ENCODE measurements at places on chromosomes 5 and 9.

DNA sequence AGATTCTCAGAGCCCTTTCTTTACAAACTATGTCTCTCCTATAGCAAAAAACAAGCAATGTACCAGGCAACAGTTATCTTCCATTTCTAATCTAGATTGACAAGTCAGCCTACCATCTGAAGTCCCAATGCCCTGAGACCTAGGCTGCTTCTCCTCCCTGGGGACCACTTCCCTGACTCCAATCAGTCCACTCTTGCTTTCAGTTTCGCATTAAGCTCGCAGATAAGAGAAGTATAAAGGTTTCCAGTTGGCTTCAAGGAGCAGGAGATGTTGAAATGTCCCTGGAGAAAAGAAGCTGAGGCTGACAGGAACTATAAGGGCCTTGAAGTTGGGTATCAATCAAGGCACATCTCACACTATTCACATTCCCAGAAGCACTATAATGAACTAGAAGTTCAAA, 32.3 kb downstream of the ERP44 start:
- DNase-seq, result peak; percentile 24

GRCh38 chr5:73558950-73559349, 6.5 kb downstream of the ANKRA2 start:
- no peak for DNase-seq

GRCh38 chr5:62483556-62483955, 71.0 kb downstream of the IPO11 start:
- no peak for DNase-seq

DNA sequence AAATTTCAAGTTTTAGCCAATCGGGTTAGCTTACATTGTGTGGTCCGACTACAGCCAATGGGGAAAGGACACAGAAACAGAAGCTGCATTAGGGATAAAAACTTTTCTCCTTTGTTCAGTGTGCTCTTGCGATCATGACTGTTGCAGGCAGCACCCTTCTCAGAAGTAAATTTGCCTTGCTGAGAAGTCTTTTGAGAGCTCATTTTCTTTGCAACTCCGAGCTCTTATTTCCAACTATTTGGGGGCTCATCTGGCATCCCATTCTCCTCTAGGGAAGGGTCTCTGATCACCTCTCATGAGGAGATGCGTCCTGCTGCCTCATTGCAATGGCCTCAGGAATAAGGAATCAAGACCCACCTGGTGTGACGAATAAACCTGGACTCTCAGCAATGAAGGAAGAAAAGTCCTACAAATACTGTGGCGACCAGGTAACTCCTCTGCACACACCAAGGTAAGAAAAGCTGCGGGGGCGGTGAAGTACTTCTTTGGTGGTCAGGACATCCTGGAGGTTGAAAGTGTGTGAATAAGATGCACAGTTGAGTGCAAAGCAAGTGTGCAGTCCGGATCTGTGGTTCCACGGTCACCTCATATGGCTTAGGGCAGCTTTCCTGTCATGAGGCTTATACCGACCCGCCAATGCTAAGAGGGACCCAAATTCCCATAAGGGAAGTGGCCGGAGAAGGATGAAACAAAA, 20.4 kb downstream of the CNOT8 start:
- DNase-seq, result no peak

- DNase-seq, result no peak
These were observed 74.3 kb upstream of the TGFBR1 start for GRCh38 chr9:99030610-99031109.

DNA sequence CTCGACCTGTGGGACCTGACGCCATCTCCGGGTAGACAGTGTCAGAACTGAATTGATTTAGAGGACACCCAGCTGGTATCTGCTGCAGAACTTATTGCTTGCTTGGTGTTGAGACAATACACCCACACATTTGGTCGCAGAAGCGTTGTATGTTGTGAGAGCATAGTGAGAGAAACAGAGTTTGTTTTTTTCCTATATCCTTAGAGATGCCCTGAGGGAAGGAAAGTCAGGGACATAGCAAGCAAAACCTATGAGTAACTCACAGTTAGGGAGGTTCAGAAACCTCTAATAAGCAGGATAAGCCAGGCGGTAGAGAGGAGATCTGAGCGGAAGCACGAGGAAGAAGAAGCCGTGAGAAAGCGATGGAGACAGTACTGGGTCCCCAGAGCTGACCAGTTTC, 59.8 kb downstream of the PTCD2 start:
- DNase-seq, result no peak

- DNase-seq, result no peak
These were observed 10.2 kb downstream of the FOXI1 start for GRCh38 chr5:170115925-170116324.

DNA sequence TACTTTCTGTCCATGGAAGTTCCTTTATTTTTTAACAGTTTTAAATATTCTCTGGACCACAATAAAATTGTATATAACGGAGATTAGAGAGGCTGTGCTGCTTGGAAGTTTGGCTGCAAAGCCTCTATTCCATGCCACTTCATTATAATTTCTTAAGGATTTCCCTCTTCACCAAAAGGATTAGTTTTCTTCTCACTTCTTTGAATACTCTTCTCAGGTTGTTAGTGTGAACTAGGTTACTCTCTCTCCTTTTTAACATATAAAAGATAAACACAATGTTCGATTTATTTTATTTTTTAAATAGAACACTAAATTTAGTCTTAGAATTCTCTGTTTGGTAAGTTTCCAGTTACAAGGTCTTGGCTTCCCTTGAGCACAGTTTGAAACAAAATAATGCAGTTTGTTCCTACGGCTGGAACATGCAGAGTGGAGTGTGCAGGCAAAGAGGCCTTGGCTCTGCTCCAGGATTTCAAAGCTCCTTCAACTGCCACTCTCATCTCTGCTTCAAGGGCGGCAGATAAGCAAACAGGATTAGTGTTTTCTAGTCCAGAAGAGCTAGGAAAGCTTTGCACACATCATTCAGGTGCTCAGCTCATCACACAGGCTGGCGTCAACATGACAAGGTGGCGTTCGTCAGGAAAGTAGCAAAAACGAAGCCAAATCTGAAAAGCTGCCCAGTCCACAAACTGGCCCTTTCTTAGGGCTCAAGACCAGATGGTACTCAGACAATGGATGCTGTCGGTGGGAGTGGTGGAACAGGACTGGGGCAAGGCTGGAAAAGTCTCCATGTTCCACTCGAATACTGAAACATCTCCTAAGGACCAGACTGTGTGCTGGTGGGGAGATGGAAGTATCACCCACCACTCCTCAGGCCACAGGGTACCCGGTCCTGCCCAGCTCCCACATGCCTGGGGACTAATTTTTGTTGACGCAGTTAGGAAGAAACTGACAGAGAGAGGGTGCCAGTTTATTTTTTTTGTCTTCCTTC, 286.6 kb downstream of the CRB2 start:
- DNase-seq, result no peak

DNA sequence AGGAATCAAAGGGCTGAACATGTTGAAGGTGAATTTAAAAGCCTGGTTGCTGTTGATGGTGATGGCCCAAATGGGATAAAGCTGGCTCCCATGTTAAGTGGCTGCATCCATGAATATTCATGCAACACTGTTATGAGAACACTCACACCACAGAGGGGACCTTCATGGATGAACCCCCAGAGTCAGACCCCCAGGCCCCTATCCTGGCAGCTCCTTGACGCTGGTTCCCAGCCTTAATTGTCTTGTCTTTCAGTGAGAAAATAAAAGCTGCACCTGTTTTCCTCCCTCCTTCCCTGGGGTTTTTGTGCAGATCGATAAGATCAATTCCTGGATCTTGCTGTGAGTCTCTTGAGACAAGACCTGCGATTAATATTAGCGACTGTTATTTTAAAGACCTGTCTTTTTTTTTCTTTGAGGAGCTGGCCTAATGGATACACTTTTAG, 371.7 kb downstream of the ICE1 start:
- DNase-seq, result no peak

DNA sequence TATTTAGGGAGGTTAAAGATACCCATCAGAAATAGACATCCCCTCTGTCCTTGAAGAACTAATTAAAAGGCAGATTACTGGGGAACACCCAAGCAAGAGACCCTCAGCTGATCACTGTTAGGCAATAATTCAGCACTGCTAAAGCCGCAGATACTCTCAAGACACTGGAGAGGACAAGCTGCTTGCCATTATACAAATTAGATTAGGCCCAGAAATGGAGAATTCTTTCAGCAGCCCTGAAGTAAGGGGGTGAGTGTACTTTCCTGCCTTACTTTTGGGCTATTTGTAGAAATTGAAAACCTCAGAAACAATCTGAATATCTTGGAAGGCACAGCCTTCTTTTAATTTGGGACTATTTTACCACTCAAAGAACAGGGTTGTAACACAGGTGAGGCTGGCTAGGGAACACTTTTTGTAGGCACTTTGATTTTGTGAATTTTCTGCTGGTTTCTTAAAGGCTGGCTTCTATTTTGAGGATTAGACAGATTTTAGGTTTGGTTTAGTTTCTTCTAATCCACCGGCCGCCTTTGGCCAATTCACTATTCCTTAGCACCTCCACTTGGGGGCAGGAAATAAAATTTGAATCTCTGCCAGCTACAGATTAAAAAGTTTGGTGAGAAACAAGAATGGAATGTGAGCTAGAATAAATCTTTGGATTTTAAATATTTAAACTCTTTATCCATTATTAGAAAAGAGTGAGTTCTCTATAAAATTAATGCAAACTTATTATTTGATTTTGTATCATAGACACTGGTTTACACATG, 106.0 kb downstream of the SMARCA2 start:
- DNase-seq, result peak; percentile 22

DNA sequence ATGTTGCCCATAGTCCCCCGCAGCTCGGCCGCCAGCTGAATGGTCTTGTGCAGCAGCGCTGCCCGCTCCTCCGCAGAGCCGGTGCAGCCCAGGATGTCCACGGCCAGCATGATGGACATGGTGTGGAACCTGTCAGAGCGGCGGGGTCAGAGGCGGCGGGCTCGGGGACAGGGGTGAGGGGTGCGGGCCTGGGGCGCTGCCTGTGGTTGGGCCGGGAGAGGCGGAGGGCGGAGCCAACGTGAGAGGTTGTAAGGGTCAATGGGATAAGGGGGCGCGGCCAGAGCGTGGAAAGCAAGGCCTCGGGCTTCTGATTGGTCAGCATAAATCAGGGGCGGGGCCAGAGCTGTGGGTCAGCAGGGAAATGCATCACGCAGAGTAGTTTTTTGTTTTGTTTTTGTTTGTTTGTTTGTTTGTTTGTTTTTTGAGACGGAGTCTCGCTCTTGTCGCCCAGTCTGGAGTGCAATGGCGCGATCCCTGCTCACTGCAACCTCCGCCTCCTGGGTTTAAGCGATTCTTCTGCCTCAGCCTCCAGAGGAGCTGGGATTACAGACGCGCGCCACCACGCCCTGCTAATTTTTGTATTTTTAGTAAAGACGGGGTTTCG, 6.8 kb upstream of the TOR2A start:
- DNase-seq, result peak; percentile 67

DNA sequence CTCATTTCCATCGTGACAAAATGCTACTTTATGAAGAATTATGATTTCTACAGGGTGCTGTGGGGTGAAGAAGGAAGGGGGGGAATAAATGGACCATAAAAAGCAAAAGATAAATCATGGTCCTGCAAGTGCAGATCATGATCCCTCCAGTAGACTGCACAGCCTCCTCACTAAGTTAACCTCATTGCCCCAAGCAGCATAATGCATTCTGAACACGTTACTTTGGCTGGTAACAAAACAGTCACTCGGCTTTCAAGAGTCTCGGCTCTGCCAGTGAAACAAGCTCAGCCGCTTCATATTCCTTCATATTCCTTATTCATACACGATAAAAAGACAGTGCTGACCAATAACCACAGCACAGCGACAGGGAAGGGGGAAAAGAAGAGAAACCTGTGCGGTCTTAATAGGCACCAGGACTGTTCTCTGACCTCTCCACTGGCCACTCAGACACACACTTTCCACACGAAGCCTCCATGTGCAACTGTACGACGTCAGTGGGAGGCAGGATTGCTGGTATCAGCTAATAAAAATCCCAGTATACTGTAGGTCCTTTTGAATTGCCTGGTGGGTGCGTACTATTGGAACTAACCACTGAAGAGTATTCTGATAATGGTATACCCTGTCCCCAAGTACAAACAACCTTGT, 60.5 kb downstream of the ANKH start:
- DNase-seq, result no peak

DNA sequence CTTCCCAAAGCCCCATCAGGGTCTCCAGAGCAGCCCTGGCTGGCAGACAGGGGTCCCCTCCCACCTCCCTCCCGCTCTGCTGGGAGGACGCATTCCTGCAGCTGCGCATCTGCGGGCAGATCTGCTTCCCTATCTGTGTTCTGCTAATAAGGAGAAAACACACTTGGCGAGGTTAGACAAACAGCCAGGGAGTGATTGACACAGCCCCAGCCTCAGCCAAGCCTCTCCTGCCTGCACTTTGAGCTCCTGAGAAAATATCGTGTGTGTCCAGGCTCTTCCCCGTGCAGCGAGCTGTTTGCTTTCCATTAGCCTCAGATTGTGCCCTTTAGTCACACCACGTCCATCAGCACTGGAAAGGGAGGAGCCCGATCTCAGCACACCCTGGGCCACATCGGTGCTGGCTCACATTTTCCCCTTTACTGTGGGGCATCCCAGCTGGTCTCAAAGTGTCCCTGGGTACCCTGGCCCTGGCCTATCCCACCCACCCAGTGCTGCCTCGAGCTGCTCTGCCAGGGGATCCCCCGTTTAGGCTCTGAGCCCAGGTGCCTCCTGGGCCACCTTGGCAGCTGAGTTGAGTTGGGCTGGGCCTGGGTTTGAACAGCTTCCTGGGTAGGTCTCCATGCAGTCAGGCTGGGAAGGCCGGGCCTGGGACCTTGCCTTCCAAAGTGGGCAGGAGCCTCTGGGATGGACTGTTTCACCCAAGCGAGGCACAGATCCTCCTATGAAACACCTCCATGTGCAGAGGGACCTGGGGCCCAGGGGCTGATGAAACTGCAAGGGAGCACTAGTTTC, 61.1 kb downstream of the BARX1 start:
- no peak for DNase-seq

DNA sequence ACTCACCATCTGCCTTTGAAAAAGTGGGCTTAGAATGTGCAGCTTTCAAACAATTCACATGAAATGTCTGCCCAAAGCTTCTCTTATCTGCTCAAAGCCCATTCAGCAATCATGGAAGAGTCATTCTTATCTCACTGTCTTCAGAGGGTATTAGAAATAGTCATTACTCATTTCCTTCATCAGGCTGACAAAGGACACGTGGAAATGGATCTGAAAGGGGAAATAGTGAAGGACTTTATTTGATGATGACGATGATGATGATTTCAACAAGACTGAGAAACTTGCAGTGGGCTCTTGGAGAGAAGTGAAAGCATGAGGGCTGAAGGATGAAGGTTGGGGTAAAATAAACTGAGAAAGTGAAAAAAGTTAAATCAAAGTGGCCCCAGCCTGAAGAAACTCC, 194.3 kb downstream of the SMARCA2 start:
- no peak for DNase-seq

GRCh38 chr5:66009277-66009676, 82.9 kb downstream of the ERBIN start:
- DNase-seq, result no peak

DNA sequence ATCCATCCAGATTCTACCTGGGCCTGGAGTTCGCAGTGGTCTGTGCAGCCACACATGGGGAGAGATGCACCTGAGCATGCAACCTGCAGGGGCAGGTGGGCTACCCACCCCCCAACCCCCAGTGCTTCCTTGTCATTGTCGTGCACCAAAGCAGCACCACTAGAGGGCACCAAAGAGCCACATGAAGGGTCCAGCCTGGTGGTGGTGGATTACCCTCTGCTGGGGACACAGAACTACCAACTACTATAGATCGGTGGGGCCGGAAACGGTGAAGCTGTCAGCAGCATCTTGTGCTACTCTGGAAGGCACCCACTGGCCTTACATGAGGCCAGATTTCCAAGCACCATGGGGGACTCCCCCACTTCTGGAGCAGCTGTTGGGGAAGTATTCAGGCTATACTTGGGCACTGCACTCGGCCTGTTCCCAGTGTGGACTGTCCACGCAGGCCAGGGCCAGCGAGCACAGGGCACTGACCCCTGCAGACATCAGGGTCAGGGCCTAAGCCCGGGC, 60.2 kb upstream of the TBC1D2 start:
- DNase-seq, result peak; percentile 88
